ENCODE measurements at places on chromosomes 2 and 18. TPM values are rescaled to one million over a fixed set of nuclear protein-coding genes. Genes with fewer than 3 reads are reported as not detected.

- no peak overlapping the region for H3K27ac ChIP-seq
- H3K4me1 ChIP-seq, result 0 out of 2 replicates have a peak, but pooled peaks cover 3% of the 10 kb centered on the region
- no peak for DNase-seq
- H3K4me3 ChIP-seq, result no peak overlapping the region
- H3K36me3 ChIP-seq, result no peaks in the 10 kb centered on the region
Measured at GRCh38 chr2:107592280-107592624, 234.4 kb upstream of the RGPD4 start.

GRCh38 chr2:48841126-48841525 lies 85.6 kb upstream of the LHCGR start:
- no peak overlapping the region for H3K27ac ChIP-seq
- no peak for DNase-seq
- H3K27me3 ChIP-seq, result no peaks in the 10 kb centered on the region

- DNase-seq, result no peak
- no peak overlapping the region for H3K27ac ChIP-seq
- no peaks in the 10 kb centered on the region for H3K36me3 ChIP-seq
- H3K4me1 ChIP-seq, result no peaks in the 10 kb centered on the region
Measured at GRCh38 chr18:36851202-36851590, 22.3 kb downstream of the KIAA1328 start.

DNA sequence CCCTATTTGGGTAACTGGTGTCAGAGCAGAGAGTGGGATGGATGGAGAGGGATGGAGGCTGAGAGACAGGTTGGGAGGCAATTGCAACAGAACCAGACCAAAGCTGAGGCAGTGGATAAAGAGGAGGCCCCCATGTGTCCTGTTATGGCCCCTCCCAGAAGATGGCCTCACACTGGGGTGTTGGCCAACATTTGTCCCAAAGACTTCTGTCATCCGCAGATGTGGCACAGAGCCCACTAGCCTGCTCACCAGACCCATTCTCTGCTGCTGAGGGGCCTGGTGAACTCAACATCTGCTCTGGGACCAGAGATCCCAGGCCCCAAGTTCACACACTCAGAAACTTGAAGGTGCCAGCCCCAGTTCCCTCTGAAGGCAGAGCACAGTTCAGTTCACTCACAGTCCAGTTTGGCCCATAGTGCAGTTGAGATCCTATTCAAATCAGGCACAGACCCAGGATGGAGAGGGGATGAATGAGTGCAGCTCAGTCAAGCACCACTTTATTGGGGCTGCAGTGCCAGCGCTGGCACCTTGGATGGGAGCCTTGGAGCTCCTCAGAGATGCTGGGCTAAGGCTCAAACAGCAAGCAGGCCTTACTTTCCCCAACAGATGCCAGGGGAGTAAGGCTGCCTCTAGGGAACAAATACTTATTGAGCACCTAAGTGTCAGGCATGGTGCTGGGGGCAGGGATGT lies 189.2 kb downstream of the ZBTB7C start:
- H3K4me1 ChIP-seq, result no peaks in the 10 kb centered on the region
- H3K27ac ChIP-seq, result no peak overlapping the region
- no peaks in the 10 kb centered on the region for H3K27me3 ChIP-seq
- DNase-seq, result no peak
- H3K36me3 ChIP-seq, result no peaks in the 10 kb centered on the region
- H3K4me3 ChIP-seq, result no peak overlapping the region

Gene PDE11A
- total RNA-seq, result 0.43 TPM
